Smooth muscle cell of the brain vasculature (primary cell): ENCODE measurements at places on chromosomes 3 and 15.

DNA sequence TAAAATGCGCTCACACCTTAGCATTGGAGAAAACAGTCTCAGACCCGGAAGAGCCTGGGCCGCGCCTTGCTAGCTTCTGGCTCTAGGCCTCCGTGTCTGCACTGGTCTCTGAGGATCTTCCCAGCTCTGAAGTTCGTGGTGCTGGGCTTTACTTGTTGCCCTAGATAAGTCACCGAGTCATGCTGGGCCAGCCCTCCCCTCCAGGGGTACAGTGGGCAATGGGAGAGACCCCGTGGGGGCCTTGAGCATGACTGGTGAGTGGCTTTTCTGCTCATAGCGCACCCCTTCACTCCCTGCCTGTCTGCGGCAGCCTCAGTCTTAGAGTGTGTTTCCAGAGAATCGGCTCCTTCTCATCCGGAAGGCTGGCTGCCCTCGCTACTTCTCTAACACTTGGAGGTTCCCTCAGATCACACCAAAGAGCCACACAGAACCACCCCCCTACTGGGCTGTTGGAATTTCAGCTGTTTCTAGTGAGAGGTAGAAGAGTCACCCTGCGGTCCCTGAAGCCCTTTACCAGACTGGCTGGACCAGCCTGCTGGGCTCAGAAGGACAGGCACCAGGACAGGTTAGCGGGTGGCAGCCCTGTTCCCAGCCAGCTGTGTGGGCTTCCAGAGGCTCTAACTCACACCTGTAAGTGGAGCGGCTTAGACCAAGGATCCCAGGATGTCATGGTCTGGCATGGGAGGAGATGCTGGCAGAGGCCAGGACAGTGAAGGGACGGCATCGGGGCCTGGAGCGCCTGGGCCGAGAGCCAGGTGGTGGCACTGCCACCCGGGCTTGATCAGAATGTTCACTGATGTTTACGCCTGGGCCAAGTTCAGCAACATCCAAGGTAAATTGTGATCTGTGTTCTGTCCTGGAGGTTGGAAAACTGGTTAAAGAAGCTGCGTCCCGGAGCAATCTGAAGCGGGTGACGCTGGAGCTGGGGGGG lies 17.9 kb downstream of the ALDH1A3 start:
- DNase-seq: no peak

DNA sequence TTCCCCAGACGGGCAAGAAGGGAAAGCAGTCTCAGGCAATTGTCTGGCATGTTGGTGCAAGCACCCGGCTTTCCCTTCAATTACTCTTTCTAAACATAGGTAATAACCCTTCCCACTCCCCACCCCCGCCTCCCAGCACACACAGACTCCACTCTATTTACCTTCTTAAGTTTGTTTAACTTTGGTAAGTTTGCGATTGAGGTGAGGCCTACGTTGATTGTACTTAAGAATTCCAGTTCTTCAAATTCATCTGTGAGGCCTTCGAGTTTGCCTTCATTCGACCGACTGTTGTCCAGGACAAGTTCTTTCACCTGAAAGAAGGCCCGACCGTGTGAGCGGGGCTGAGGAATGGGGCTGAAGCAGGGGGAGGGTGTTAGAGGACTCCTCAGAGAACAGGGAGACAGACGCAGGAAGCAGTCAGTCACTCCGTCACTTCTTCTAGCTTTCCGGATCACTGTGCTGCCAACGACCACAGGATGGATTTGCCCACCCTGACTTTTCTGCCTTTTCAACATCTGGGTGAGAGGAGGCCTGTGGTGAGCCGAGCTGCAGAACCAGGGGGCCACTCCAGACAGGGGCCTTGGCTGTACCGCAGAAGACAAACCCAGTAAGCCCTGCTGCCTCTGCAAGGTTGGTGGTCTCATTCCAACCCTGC lies 33.0 kb downstream of the ANP32A start:
- no peak for DNase-seq

- DNase-seq: no peak
These were observed 42.7 kb upstream of the GOLIM4 start for GRCh38 chr3:168138421-168138820.

DNA sequence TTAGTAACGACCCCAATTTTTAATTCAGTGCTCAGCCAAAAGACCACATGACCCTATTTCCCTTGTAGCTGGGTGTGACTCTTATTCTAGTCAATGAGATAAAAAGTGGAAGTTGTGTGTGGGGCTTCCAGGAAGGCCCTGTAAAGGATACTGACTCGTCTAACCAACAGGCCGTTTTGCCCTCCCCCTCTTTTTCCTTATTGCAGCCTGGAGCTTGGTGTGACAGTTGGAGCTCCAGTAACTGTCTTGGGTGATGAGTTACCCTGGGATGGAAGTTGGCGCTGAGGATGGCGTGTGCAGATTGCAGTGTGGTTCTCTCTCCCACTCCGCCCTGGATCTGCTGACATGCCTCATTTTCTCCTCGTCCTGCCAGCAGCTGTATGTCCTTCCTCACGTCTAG lies 209.3 kb upstream of the PROK2 start:
- no peak for DNase-seq

DNA sequence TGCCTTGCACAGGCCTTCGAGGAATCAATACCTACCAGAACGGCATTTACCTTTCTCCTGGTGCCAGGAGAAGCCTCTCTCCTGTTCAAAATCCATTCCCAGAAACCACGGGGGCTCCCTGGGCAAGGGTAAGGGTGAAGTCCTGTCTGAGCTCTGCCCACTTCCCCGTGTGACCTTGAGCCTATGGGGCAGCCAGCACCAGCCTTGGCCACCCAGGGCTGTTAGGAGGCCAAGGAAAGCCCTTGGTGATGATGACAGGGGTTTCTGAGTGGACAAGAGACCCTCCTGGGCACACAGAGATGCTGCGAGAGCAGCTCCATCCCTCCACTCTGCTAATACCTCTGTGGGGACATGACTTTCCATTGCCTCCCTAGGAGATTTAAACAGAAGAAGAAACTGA lies 5.9 kb downstream of the SCN5A start:
- DNase-seq: no peak

GRCh38 chr15:39736412-39737195 lies 46.0 kb downstream of the FSIP1 start:
- DNase-seq: no peak

DNA sequence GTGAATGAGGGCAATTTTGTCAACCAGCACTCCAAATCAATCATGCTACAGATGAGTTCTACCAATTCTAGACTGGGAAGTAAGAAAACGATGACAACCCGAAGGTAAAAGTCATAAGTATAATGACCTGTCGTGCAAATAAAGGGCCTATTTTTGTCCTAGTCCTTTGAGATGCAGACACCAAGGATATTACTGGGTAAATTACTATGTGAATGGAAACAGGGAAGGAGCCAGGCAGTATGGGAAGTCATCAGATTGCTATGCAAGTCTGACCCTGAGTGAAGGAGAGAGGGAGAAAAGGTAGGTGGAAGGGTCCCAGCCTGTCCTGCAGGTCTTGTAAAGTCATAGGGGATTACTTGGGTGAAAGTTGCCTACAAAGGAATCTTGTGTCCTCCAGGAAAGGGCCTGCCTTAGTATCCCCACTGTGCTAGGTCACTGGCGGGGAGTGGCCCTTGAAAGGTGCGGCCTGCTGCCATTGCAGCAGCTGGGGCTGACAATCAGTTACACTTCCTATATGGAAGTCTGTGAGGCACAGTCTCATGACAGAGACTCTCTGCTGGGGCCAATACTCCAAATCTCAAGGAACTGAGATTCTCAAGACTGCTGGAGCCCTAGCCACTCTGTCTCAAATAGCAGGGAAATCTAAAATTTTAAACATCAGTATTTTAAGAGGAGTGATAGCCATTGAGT lies 149.9 kb upstream of the SLC2A2 start:
- DNase-seq: no peak

DNA sequence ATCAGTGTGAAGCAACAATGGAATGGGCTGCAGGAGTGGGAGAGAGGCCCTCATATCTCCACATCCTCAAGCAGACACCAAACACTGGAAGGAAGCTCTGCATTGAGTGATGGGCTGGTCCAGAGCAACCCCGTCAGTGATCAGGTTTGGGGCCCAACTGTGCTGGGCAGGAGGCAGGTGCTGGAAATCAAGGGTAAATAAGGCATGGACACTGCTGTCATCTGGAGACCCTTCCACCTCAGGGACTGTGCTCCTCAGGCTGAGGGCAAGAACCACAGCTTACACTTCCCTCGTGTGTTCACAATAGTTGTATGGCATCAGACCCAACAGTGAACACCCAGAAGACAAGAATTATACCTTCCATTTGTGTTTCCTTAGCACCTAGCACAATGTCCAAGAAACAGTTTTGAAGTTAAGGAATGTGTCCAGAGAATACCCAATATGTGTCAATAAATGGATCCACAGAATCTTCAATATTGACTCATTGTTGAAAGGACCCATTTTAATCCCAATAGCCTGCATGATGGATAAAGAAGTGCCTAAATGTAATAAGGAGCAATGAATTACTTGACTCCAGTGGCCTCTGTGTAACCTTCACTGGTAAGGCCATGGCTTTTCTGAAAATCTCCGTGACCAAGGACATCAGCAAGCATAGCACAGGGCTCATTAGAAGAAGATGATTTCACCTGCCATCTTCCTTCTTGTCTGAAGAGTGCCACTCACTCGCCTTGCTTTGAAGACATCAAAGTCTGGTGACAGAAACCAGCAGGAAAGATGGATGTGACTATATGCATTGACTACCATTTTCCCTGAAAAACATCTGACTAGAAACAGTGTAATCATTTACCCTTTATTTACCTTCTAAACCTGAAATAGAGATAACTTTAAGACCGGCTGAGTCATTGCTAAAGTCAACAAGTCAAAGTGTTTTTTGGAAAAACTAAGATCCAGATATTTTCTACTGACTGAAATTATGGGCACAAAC lies 7.0 kb upstream of the AHSG start:
- no peak for DNase-seq

DNA sequence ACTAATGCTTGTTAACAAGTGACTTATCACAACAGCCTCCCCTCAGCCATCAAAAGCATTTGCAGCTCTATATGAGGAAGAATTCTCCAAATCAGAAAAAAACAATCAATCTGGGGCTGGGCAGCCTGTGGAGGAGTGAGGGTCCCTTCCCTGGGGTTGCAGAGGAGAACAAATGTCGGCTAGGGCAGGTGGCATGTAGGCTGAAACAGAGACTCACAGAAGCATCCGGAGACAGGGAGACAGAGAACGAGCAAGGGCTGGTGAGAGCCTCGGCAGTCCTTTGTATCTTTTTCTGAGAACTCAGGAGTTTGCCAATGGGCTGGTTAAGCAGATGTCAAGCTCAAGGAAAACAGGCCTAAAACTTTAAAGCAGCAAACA lies 15.8 kb downstream of the ITGA11 start:
- no peak for DNase-seq

DNA sequence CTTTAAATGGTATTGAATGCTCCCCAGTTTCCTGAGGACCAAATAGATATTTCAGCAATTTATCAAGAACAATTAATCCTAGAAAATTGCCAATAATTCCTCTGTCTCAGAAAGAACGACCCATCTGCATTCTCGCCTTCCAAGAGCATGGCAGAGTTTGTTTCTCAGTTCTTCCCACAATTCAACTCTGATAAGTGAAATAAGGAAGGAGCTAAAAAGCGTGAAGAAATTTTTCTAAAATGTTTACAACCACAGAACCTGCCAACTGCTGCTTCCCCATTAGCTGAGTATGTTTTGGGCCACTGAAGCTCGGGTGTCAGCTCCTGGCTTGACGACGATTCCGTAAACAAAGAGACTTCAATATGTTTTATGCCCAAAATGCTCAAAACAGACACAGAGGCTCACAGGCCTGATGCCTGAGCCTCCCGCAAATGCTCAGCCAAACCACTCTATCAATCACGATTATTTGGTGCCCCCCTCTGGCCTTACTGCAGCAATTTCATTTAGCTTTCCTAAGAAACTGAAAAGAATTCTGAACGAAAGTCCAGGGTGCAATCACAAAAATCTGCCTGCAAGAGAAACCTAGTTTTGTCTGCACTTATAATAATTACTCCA lies 259.2 kb upstream of the CCDC54 start:
- DNase-seq: peak; percentile 74

DNA sequence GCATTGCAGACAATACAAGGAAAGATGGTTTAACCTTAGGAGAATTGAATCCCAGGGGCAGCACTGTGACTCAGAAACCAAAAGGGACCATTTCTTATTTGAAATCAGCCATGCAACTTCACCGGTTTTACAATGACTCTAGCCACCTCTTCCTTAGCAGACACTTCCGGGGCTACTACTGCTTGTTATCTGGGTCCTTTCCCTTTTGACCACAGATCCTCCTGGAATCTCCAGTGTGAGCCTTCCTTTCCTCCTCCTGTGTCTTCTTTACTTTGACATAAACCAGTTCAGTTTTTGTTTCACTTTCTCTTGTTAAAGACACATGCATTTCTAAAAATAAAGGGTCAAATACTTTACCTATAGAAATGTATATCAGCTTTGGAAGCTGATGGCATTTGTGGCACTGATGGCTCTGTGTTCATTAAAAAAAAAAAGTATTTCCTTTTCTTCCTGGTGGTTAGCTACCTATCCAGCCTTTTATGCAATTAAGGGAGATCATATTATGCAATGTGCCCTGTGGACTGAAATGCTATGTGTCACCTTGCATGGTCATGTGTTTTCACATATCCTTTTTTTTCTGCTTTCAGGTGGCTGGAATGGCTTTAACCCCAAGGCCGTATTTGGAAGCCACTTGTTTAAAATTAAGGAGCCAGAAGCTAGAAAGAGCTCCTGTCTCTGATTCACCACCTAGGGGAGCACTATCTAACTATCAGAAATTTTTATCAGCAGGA lies 296.2 kb downstream of the CHL1 start:
- DNase-seq: no peak

DNA sequence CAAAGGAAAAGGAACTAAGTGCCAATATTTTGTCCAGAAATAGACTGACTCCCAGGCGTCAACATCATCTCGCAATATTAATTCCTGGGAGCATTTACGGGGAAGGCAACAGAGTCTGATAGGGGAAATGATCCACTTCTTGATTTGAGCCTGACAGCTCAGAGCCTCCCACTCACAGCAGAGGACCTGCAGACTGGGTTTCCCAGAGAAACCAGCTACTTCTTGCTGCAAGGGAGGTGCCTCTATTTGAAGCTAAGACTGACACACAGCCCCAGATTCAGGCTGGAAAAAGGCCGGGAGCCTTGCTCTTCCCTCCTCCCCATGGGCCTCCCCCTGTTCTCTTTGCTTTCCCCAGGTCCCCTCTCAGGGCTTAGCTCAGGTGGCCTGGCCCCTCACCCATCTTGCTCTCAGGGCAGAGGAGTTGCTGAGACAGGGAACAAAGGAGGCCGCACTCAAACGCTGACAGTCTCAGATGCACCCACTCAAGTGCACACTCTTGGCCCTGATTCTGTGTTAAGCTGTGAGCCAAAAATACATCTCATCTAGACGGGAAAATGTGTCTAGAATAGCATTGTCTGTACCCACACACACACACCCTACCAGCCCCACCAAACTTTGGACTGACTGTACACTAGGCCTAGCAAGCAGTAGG lies 49.8 kb upstream of the DCLK3 start:
- DNase-seq: no peak

GRCh38 chr3:71288269-71288930 lies 295.1 kb downstream of the FOXP1 start:
- DNase-seq: no peak
